ENCODE measurements at places on chromosomes 11 and 22.
A peak's percentile ranks its signal among the peaks of the same experiment; 100 is the strongest.

- DNase-seq = no peak
Observed at GRCh38 chr11:123033895-123034294, 28.0 kb downstream of the HSPA8 start.

- no peak for DNase-seq
Observed at GRCh38 chr11:90250970-90251369, 28.1 kb upstream of the CHORDC1 start.

GRCh38 chr11:32105871-32106560 is 15.1 kb downstream of the RCN1 start:
- DNase-seq = no peak

- no peak for DNase-seq
Observed at GRCh38 chr11:78377625-78378418, 39.8 kb downstream of the GAB2 start.

DNA sequence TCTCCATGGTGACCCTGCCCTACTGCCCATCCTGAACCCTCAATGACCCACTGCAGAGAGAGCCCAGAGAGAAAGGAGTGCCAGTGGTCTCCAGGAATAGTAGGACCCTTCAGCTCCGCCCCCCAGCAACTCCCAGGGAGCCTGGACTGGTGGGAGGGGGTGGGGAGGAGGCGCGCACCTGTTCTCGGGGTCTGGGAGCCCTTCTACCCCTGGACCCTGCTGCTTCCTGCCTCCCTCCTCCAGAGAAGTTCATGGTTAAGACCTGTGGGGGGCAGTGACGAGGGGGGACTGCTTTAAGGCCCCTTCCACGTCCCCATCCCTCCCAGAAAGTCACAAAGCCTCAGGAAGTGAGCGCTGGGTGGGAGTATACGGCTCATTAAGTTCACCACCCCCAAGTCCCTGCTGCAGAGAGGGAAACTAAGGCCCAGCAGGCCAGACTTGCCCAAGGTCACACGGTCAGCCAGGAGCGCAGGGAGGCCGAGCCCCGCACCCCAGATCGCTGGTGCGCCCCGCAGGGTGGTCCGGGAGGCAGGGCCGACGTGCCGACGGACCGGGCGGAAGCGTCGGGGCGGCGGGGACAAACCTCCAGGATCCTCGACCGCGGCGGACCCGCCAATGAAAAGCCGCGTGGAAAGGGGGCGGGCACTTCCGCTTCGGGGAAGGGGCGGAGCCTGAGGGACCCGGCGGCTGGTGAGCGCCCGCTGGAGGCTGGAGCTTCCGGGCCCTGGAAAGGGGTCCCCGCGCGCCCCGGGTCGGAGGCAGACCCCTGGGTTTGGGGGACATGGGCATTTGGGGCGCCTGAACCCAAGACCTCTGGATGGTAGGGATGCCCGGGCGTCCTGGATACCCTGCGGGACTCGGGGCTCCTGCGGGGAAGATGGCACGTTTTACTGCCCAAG is at the start of the genes NUDT22 and TRPT1:
NUDT22 (plus strand) TSS at position 667 of the 899 bp plus-strand sequence. CDS start 379 bp downstream, outside the sequence.
TRPT1 (minus strand) TSS at position 579 of the 899 bp plus-strand sequence; CDS start at position 253, 326 bp downstream.
- DNase-seq = peak; percentile 93

DNA sequence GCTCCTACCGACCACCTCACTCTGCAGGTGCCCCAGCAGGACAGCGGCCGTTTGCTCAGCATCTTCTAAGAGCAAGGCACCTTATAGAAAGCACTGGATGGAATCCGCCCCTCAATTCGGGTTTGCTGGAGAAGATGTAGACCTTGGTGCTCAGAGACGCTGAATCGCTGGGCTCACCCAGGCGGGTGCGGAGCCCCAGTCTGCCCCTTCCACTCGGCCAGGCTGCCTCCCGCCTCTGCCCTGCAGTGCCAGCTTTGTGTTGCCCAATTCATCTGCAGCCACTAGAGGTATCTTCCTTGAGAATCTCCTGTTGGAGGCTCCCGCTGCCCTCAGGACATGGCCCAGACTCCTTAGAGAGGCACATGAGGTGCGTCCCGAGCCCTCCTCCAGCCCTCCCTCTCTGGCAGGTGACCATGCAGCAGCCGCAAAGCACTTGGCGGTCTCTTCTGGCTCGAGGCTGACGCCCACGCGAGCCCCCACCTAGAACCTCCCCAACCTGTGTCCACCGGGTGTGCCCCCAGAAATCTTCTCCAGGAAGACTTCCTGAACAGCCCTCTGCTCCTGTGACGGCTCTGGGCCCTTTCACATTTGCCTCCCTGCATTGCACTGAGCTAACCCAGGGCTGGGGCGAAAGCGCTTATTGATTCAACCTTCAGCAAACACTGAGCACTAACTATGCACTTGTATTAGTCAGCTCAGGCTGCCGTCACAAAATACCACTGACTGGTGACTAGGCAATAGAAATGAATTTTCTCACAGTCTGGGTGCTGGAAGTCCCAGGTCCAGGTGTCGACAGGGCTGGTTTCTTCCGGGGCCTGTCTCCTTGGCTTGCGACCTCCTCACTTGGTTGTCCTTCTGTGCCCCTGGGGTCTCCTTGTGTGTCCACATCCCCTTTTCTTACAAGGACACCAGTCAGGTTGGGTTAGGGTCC is 117.5 kb downstream of the WNT7B start:
- no peak for DNase-seq

DNA sequence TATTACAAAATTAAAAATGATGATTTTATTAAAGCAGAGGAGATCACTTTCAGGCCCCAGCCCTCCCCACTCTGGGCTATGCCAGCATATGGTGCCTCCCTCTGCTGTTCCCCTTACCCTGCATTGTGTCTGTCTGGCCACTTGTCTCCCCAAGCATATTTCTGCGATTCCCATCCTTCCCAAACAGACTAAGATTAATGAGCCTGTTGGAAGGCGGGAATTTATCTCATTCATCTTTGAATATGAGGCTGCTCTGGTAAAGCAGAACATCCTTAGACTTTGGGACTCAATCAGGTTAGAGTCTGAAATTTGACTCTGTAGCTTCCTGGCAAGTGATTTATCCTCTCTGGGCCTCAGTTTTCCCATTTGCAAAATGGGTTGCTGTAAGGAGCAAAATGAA is 25.7 kb downstream of the AMPD3 start:
- no peak for DNase-seq

GRCh38 chr22:39943953-39944872 is 16.0 kb upstream of the TMA7B start:
- DNase-seq = no peak

- DNase-seq = no peak
Observed at GRCh38 chr11:94924612-94925011, 48.7 kb downstream of the CWC15 start.

DNA sequence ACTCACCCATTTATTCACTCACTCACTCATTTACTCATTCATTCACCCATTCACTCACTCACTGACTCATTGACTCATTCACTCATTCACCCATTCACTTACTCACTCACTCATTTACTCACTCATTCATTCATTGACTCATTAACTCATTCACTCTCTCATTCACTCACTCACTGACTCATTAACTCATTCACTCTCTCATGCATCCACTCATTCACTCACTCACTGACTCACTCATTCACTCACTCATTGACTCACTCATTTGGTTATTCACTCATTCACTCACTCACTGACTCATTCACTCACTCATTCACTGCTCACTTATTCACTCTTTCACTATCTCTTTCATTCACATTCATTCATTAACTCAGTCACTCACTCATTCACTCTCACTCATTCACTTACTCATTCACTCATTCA is 2.5 kb upstream of the MUC5AC start:
- DNase-seq = no peak

GRCh38 chr11:133337951-133338418 is 194.3 kb downstream of the OPCML start:
- no peak for DNase-seq

- DNase-seq = no peak
Observed at GRCh38 chr11:115718945-115719344, 214.7 kb upstream of the CADM1 start.

DNA sequence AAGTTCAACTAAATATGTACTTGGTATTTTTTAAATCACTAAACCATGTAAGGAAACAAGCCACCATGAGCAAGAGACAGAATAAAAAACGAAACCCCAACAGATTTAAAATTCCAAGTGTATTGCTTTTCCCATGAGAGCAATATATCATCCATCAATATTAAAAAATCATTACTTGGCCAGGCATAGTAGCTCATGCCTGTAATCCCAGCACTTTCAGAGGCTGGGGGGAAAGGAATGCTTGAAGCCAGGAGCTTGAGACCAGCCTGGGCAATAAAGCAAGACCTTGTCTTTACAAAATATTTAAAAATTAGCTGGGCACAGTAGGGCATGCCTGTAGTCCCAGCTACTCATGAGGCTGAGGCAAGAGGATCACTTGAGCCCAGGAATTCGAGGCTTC is 190.8 kb downstream of the TTC28 start:
- DNase-seq = no peak

GRCh38 chr22:42939941-42940653 is 74.9 kb downstream of the PACSIN2 start:
- no peak for DNase-seq

DNA sequence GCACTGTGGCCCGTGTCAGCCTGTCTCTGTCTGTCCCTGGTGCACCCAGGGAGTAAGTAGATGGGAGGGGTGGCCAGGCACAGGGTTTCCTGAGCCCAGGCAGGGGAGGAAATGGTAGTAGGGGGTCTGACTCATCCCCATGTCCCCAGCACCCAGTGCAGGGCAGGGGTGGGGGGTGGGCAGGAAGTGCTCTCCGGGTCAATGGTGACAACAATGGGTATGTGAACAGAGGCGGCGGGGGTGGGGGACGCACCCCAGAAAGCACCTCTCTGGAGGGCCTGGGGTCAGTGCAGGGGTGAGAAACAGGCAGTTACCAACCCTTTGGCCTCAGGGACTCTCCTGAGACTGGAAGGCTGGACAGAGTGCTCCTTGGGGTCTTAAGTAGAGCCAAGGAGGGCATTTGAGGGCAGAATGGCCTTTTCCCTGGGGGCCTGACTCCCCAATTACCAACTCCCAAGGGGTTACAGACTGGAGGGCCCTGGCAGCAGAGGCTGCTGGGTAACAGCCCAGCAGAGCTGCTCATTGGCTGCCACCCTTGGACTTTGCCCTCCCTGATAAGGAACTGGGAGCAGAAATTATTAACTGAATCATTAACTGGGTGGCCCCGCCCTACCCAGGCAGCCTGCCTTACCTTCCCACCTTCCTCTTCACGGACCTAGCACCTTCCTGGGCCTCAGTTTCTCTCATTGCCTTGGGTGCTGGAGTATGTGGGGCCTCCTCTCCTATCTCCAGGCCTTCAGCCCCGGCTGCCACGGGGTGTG is 4.2 kb downstream of the MYRF start:
- DNase-seq = no peak

DNA sequence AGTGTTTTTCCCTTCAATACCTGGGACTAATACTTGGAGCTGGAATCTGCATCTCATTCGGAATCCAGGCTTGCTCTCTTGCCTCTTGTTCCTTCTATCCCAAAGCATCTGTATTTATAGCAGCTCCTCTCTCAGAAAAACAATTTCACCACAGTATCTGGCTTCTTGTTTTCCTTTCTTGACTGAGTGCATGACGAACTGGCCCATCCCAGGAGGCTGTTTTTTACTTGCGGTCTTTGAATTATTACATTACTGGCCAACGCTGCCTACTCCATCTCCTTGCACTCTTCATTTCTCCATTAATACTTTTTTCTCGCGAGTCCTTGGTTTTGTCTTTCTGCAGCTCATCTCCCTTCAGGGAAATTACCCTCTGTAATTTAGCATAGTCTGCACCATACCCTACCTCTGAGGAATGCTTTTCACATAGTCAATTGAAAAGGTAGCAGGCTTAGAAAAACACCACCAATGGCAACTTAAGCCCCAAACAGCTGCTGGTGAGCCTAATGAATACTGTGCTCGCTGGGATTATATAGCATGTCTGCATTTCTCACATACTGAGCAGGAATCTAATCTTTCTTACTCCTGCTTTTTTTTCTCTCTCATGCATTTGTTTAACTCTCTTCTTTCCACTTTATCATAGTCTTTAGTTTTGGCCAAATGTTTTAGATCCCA is 277.4 kb upstream of the SESN3 start:
- no peak for DNase-seq

GRCh38 chr11:103729617-103730016 is 306.8 kb upstream of the DDI1 start:
- no peak for DNase-seq

GRCh38 chr11:19817870-19818269 is 105.2 kb downstream of the NAV2 start:
- DNase-seq = no peak

GRCh38 chr22:22942511-22943329 is 55.1 kb downstream of the IGLL5 start:
- peak; percentile 57 for DNase-seq

- no peak for DNase-seq
Observed at GRCh38 chr11:129910360-129910759, 15.0 kb upstream of the NFRKB start.

GRCh38 chr11:33723238-33723881 is 12.9 kb downstream of the CD59 start:
- no peak for DNase-seq

DNA sequence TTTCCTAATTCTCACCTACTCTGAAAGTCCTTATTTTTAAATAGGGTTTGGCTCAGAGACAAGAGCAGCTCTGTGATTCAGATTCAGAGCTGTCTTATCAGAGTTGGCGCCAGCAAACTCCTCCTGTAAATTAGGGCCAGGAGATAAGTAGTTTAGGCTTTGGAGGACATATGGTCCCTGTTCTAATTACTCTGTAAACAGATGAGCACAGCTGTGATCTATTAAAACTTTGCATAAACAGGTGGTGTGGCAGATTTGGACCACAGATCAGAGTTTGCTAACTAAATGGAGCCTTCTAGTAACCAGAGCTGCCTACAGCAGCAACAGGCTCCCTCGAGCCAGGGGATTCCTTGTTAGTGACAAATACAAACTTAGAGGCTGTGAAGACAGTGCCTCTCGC is 27.9 kb downstream of the YPEL1 start:
- DNase-seq = no peak

DNA sequence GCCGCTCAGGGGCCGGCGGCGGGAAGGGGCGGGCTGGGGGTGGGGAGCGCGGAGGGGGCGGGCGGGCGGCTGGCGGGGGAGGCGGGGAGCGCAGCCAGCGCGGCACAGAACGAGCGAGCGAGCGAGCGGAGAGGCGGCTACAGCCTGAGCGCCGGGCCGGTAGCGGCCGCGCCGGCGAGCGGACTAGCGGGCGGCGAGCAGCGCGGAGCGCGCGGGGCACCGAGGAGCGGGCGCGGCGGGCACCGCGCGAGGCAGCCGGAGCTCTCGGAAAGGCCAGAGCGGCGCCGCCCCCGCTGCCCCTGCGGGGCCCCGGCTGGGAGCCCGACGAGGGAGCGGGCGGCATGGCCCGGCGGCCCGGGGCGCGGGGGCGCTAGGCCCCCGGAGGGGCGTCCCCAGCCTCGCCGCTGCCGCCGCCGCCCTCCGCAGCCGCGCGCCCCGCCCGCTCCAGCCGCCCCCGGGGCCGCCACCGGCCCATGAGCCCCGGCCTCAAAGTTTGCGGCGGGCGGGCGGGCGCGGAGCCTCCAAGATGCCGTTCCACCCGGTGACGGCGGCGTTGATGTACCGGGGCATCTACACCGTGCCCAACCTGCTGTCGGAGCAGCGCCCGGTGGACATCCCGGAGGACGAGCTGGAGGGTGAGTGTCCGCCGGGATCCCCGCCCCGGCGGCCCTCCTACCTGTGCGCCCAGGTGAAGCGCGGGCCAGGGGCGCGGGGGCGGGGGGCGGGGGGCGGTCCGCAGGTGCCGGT is at the start of gene CABP7:
CABP7 (plus strand) TSS at position 105 of the 747 bp plus-strand sequence; CDS start at position 527, 422 bp downstream.
- no peak for DNase-seq

GRCh38 chr22:28883917-28884746 is 760 bp downstream of the ZNRF3 start:
- peak; percentile 31 for DNase-seq

Data from stimulated activated CD4-positive, alpha-beta T cell treated with anti-CD3 and anti-CD28 coated beads, Interleukin-1b, Interleukin-23, amount 100 ng/mL, for 4 hours (primary cell).